CD4-positive, CD25-positive, alpha-beta regulatory T cell (primary cell): ENCODE measurements at places on chromosomes 5 and 9.
A peak's percentile ranks its signal among the peaks of the same experiment; 100 is the strongest.

DNA sequence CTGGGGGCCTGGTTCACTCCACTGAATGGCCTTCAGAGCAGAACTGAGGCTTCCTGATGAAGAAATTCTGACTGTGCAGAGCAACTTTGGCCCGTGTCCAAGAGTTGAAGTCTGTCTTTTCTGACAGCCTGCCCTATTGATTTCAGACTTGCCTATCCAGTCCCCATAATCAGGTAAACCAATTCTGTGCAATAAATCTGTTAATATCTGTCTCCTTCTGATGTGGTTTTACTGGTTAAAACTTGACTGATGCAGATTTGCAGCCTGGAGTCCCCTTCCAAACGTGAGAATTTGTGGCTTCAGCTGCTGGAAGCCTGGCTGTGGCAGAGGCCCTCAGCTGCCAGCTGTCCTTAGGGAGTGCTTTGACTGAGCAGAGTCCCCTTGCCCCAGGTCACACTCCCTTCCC, 283.9 kb upstream of the ANKRD55 start:
- DNase-seq = peak; percentile 16

GRCh38 chr5:132385326-132386105, 16.0 kb downstream of the SLC22A5 start:
- DNase-seq = peak; percentile 44

GRCh38 chr5:1177826-1178528, 23.4 kb upstream of the SLC6A19 start:
- no peak for DNase-seq

- no peak for DNase-seq
Measured at GRCh38 chr5:98309785-98310598, 463.5 kb upstream of the RGMB start.

DNA sequence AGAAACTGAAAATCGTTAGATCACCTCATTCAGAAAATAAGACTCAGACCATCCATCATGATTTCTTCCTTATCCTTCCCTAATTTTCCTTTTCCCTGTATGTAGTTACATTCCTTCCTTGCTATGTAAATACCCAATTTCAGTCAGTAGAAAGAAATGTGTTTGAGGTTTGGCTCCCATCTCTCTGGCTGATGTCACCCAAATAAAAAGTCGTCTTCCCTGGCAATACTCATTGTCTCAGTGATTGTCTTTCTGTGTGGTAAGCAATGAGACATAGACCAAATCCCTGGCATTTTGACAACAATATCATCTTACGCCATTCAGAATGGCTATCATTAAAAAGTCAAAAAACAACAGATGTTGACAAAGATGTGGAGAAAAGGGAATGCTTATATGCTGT, 303.9 kb upstream of the EDIL3 start:
- no peak for DNase-seq

DNA sequence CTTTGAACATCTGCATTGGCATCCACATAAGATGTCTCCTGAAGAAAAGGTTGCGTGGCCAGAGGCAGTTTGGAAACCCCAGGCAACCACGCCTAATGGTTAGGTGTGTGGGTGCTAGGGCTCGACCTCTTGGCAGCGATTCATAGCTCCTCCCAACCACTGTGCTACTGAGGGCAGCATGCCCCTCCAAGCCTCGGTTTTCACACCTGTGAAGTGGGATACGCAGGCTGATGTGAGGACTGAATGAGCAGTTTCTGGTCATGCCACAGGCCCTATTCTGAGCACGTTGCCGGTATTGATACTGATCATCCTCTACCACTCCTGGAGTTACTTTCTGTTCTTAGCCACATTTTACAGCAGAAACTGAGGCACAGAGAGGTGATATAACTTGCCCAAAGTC, 19.1 kb downstream of the NDST1 start:
- no peak for DNase-seq

- no peak for DNase-seq
Measured at GRCh38 chr9:114805670-114806525, at the start of gene TNFSF15. Gene TNFSF15 (minus strand): TSS chr9:114806039. CDS start chr9:114806012, 27 bp downstream.

- DNase-seq = no peak
Measured at GRCh38 chr5:71873191-71873591, 154.1 kb downstream of the CARTPT start.

DNA sequence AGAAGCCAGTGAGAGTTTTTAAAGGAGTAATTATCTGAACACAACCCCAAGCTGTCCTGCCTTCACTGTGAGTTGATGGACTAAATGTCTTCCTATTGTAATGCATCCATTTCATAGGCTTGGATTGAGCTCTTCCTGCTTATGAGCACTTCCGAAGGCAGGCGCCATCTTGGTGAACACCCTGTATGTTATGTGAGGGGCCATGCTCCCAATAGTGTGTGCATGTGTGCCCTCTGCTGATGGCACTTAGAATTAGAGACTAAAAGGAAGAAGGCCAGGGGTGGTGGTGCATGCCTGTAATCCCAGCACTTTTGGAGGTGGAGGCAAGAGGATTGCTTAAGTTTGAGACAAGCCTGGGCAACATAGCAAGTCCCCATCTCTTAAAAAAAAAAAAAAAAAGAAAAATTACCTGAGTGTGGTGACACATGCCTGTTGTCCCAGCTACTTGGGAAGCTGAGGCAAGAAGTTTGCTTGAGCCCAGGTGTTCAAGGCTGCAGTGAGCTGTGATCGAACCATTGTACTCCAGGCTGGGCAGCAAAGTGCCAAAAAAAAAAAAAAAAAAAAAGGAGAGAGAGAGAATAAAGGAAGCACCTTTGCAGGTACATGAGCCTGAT, 65.0 kb downstream of the C9orf152 start:
- DNase-seq = no peak

GRCh38 chr5:41312066-41312465, 98.7 kb upstream of the C6 start:
- no peak for DNase-seq

GRCh38 chr5:57858905-57859304, 376.3 kb upstream of the ACTBL2 start:
- DNase-seq = no peak

DNA sequence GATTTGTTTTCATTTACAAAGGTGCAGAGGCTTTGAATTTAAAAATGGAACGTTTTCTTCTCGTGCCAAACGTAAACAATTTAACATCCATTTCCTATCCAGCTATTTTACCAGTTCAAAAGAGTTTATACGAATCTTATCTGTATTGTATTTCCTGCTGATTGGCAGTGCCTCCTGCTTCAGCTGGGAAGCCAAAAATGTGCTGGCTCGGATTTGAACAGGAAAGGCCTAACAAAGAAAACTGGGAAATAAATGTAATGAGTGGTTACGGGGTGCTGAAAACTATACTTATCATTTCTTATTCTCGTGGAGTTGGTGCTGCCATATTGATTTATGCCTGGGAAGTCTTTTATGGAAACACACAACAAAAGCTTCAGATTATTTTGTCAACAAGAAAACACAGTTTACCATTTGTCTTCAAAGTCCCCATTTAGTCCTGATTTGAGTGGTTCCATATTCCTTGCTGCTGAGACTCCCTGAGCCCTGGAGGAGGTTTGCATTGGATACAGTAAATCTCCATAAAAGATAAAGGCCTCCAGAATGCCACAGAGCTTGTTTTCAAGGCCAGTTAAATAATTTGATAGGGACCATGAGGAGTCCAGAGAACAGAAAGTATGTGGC, 507.4 kb downstream of the RASEF start:
- no peak for DNase-seq

- DNase-seq = peak; percentile 59
Measured at GRCh38 chr5:142800776-142801494, 30.8 kb downstream of the ARHGAP26 start.

DNA sequence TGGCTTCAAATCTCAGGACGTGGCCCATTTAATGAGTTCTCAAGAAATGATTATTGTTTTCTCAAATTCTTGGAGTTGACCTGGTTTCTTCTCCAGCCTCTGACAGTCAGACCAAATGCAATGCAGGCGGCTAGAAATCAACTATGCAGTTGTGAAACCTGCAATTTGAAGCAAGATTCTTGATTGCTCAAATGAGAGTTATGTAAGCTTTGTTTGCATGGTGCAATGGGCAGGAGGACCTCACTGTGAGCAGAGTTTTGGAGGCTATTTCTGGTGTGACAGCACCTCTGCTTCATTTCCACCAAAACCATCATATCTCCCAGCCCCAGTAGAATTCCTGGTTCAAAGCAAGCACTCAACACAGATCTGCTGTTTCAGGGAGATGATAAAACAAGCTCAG, 500.0 kb upstream of the KLF4 start:
- DNase-seq = no peak

- DNase-seq = no peak
Measured at GRCh38 chr5:150272531-150272930, 17.0 kb downstream of the CAMK2A start.

DNA sequence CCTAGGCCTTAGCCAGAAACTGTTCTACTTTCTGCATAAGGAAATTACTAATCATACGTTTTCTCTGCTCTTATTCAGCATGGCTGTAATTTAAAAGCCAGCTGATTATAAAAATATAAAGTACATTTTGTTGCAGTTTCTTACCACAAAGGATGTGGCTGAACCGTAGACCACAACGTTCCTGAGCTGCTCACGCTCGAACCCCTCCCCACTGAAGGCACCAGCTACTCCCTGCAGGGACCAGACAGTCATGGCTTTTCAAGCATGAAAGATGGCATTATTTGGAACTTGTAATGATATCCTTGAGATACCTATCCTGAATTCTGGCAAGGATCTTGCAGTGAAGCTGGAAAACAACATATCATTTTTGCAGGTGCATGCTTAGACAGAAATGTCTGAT, 91.8 kb upstream of the DMRT1 start:
- DNase-seq = peak; percentile 10
